ENCODE measurements at places on chromosomes 11 and 22.
A peak's percentile ranks its signal among the peaks of the same experiment; 100 is the strongest.

GRCh38 chr22:27843441-27843840 is 41.9 kb upstream of the MN1 start:
- DNase-seq = no peak

- no peak for DNase-seq
Observed at GRCh38 chr22:31104869-31105268, 2.5 kb downstream of the SELENOM start.

- no peak for DNase-seq
Observed at GRCh38 chr22:40345815-40346184, 500 bp upstream of the ADSL start.

DNA sequence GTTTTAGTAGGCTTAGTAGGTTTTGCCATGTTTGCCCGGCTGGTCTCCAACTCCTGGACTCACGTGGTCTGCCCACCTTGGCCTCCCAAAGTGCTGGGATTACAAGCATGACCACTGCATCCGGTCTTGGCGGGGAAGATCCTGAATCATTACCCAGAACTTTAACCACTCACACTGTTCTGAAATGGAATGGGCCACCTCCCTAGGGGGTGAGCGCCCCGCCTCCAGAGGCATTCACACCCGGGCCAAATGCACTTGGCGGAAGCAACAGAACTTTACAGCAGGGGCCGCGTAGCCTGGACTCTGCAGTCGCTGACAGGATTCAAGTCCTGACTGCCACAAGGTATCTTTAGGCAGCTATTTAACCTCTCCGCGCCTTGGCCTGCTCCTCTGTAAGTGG is 5.4 kb downstream of the CCDC86 start:
- DNase-seq = no peak

GRCh38 chr11:74678041-74678440 is 53.2 kb downstream of the CHRDL2 start:
- no peak for DNase-seq

- DNase-seq = peak; percentile 32
Observed at GRCh38 chr11:115054570-115055538, 376.5 kb downstream of the NXPE2 start.

GRCh38 chr11:119318240-119319135 is 1.6 kb upstream of the MCAM start:
- DNase-seq = no peak

DNA sequence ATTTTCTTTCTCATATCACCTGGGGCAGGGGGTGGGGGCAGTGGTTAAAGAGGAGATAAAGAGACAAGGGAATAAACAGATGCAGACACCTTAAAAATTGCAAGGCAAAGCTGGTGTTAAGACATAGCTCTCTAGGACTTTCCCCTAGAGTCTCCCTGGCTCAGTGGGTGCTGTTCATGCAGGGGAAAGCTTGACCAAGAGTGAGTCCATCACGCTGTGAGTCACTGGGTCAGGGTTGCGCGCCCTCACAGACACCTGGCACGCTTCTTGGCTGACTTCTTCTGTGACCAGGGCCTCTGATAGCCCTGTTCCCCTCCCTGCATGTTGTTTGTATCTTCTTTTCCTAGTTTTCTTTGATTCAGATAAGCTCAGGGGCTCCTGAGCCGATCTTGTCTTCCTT is 31.9 kb downstream of the COMMD9 start:
- DNase-seq = no peak

DNA sequence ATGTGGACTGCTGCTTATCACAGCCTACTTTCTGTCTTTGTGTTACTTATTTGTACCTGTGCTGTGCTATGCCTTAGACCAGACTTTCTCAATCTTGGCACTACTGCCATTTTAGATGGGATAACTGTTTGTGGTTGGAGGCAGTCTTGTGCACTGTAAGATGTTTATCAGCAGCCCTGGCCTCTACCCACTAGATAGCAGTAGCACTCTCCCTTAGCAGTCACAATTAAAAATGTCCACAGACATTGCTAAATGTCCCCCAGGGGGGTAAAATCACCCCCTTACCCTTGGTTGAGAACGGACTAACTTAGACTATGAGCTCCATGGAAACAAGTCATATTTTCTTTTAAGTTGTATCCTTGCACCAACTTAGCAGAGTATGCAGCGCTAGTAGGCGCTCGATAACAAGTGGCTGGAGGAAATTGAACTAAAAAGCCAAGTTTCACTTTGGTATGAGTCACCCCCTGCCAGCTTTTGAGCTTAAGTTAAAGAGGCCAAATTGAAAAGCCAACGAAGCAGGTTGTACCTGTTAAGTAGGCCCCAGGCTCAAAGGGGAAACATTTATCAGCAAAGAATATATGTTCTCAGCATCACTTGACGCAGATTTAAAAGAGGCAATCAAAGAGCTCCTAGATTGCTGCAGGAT is 304.8 kb upstream of the SORL1-AS1 start:
- DNase-seq = no peak

DNA sequence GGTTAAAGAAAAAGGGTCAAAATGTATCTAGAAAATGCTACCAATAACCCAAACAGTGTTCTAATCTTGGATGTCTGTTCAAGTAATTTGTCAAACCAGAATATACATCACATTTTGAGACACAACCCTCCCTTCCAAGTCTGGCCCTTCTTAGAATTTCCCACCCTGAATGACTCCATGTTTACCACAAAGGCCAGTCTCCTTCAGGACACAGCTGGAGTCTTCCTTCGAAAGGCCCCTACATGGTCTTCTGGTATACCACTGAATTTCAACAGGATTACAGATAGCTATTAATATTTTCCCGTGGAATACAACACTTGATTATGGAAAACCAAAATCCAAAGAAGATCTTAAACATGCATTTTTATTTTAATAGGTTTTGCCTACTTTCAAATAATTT is 10.2 kb downstream of the CCDC34 start:
- DNase-seq = no peak

DNA sequence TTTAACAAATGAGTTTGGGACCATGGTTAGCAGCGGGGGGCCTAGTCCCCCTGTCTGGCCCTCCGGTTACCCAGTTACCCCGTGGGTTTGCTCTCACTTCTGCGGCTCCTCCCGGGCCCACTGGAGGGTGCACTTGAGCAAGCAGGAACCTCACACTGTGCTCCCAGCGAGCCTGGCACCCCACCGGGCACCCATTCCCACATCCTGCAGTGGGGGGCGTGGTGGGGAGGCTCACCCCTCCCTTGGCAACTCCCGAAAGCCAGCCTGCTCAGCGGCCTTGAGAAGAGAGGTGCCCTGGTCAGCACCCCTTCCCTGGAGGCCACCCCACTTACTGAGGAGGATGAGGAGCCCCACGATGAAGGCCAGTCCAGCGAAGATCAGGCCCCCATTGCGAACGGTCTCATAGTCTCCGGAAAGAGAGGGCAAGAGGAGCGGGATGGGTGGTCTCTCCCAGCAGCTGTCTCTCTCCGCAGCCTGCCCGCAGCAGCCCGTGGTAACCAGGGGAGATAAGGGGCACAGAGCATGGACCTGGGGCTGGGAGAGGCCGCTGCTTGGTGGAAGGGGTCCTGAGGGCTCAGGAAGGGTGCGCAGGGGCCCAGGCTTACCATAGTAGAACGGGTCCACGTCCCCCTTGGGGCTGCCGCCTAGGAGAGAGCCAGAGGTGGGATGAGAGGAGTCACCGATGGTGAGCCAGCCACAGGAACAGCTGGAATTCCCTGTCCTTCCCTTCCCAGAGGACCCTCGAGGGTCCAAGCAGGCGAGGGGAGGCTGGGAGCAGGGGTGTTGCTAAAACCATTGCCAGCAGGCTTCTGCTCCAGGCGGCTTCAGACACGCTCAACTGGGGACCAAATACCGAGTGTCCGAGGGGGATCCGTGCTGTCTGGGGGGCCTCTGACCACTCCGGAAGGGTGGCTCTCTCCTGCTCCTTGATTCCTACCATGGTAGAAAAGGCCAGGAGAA is 2.2 kb downstream of the FXYD2 start:
- no peak for DNase-seq

GRCh38 chr22:43897751-43898261 is 6.0 kb upstream of the PNPLA5 start:
- DNase-seq = no peak

DNA sequence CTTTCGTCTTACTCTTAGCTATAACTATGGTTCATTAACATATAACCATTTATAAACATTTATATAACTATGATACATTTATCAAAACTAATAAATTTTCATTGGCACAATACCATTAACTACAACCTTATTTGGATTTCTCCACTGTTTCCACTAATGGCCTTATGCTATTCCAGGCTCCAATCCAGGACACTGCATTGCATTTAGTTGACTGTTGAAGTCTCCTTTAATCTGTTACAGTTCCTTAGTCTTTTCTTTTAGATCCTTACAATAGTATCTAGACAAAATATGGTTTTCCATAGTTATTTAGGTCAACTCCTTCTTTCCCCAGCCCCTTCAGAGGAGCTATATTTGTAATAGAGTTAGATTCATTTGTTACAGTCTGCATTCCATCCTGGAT is 47.2 kb downstream of the CCDC34 start:
- DNase-seq = no peak

DNA sequence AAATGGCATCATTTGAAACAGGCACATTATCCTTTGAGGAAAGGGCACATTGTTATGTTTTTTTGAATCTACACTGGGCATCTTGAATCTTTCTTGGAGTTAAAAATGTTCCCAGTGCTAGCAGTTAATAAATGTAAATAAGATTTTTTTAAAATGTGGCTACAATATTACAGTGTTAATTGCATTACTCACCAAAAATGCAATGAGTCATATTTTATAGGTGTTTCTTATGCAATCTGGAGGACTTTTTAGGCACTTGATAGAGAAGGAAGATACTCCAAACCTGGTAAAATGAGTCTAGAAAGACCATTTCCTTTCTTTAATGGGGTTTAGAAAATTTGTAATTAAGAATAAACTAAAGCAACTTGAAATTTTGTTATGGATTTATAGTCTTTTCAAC is 238.0 kb downstream of the METTL15 start:
- no peak for DNase-seq

GRCh38 chr11:107679255-107680024 is 32.4 kb downstream of the SLN start:
- DNase-seq = no peak

DNA sequence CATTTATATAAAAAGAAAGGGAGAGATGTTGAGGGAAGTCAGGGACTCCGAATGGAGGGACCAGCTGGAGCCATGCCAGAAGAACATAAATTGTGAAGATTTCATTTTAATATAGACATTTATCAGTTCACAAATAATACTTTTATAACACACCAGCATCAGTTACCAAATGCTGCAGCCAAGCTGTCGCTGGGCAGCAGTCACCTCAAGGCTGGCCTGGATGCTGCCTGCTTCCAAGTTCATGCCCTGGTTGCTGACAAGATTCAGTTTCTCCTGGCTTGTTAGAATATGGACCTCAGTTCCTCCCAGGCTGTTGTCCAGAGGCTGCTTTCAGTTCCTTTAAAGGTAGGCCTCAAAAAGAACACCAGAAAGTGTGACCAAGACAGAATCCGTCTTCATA is 30.8 kb upstream of the ALDH3B2 start:
- no peak for DNase-seq

- no peak for DNase-seq
Observed at GRCh38 chr11:123356539-123356938, 73.5 kb upstream of the GRAMD1B start.

DNA sequence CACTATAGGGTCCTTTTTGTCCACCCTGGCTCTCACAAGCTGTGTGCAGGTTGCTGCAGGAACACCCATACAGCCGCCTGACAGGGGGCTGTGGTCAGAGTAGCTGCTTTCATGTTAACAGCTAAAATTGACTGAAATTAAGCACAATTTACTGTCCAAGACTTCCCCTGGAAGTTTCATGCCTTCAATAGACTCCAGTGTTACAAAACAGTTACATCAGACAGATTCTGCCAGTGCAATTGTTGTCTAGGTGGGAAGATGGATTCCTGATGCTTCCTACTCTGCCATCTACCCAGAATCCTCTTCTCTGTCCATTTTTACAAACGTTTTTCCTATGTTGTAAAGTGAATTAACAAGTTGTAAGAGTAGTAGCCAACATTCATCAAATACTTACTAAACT is 5.3 kb upstream of the TSKU start:
- no peak for DNase-seq

DNA sequence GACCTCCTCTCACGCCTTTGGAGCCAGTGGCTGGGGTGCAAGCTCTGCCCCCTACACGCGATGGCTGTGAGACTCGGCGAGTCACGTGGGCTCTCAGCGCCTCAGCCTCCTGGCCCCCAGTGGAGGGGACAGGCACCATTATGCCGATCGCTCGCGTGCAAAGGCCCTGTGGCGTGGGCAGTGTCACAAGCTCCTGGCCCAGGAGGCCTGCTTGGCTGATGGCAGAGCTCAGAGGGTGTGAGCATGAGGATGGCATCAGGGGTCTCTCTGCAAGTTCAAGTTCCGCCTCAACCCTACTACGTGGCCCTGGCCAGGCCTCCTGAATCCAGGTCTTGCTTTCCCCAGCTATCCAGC is 90.8 kb upstream of the KCNQ1OT1 start:
- DNase-seq = no peak

DNA sequence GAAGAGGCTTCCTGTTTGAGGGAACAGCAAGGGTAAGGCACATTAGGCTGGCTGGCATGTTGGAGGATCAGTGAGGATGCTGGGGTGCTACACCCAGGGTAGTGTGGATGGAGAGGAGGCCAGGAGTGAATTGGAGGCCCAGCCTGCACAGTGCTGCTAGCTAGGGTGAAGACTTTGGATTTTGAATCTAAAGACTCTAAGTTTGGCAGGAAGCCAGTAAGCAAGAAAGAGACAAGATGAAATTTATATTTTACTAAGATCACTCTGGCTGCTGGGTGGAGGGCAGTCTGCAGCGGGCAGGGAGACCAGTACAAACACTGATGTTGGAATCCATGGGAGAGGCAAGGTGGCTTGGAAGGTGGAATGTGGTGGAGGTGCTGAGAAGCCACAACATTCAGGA is 43.6 kb downstream of the TSPAN18 start:
- DNase-seq = no peak

DNA sequence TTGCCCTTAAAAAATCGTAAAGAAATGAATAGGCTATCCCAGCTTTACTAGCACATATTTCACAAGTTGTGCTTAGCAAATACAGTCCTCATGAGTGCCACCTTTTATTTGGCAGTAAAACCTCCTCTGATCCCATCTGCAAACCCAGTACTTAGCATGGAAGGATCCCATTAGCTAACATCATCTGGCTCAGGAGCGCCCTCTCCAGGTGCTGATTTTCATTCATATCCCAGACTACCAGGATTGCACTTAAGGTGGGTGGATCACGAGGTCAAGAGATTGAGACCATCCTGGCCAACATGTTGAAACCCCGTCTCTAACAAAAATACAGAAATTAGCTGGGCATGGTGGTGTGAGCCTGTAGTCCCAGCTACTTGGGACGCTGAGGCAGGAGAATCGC is 76.1 kb upstream of the PAX6 start:
- DNase-seq = no peak

All from DMS153 (cell line).